ENCODE measurements at places on chromosomes 4 and X.

DNA sequence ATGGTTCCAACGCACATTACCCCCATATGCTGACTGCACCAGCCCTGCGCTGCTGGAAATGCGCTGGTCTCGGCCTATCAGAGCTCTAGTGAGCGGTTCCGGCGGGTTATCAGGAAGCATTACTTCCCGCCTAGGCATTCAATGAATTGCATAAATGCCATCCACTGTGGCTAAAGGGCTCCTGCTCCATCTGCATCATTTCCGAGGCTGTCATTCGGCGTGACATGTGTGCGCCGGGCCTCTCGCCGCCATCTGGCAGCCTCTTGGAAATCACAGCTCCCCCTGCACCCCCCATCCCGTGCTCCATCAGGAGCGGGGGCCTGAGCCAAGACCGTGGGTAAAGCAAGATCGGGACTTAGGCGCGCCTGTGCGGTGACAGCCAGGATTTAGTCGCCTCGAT, 64.4 kb downstream of the SEPSECS start:
- DNase-seq, result no peak

DNA sequence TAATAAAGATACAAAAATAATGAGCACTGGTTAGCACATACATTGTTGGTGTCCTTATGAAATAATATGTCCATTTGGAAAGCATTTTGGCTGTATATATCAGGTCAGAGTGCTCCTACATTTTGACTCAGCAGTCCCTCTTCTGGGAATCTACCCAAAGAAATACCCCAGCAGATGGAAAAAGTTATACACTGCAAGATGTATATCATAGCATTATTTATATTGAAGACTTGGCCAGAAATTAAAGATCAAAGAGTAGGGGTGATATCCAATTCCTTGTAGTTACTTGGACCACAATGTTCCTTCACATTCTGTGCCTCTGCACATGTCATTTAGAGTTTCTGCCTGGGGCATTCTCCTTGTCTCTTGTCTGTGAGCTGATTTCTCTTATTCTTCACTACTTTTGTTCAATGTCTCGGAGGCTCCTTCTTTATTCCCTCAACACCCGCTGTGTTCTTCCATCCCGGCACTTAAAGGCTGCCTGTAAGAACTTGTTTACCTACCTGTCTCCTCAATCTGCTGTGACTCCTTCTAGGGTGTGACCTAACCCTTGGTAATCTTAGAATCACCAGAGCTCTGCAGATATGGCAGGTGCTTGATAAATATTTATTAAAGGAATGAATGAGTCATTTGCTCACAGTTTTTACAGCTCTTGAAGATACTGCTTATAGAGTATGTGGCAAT, 3.1 kb upstream of the TSPAN5 start:
- no peak for DNase-seq

DNA sequence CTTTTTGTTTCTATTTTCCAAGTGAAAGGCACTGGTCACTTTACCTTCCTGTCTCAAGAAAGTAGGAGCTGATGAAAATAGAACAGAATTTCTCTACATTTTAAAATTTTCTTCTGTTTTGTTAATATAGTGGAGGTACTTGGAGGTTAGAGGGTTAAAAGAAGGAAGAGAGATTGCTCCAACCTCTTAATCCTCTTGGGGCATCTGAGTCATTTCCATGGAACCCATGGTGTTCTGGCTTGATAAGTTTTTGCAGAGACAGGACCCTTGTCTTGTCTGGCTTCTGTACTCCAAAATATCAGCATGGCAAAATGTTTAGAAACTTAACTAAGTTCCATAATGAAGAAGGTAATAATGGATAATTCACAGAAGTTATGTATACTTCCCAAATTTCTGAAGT, 727.2 kb downstream of the C4orf33 start:
- no peak for DNase-seq

- no peak for DNase-seq
These were observed 204.2 kb upstream of the GPRIN3 start for GRCh38 chr4:89511776-89512175.

- DNase-seq, result no peak
These were observed 101.4 kb upstream of the LINC00632 start for GRCh38 chrX:140608111-140608510.

GRCh38 chr4:18440527-18441202, 419.1 kb upstream of the LCORL start:
- no peak for DNase-seq

GRCh38 chrX:120671963-120672362, 42.1 kb upstream of the C1GALT1C1 start:
- DNase-seq, result no peak

Measured in CD8-positive, alpha-beta memory T cell (primary cell).